ENCODE measurements at places on chromosomes 3 and 15.

DNA sequence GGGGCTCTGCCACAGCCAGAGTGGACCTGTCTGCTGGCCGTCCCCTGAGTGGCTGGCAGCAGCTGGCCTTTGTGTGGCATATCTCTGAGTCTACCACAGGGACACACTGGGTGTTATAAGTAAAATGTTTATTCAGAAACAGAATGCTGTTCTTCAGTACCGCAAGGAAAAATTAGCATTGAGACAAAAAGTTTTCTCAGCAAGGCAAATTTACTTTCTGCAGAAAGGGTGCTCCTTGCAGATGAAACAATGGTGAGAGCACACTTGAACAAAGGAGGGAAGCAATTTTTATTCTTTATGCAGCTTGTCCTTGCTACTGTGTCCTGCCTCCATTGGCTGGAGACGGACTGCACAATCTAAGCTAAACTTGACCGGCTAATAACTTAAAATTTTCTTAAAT is 4.0 kb downstream of the TMEM89 start:
- H3K4me1 ChIP-seq = no peaks in the 10 kb centered on the region
- H3K4me3 ChIP-seq = no peak overlapping the region
- H3K27ac ChIP-seq = no peak overlapping the region
- H3K36me3 ChIP-seq = no peaks in the 10 kb centered on the region

DNA sequence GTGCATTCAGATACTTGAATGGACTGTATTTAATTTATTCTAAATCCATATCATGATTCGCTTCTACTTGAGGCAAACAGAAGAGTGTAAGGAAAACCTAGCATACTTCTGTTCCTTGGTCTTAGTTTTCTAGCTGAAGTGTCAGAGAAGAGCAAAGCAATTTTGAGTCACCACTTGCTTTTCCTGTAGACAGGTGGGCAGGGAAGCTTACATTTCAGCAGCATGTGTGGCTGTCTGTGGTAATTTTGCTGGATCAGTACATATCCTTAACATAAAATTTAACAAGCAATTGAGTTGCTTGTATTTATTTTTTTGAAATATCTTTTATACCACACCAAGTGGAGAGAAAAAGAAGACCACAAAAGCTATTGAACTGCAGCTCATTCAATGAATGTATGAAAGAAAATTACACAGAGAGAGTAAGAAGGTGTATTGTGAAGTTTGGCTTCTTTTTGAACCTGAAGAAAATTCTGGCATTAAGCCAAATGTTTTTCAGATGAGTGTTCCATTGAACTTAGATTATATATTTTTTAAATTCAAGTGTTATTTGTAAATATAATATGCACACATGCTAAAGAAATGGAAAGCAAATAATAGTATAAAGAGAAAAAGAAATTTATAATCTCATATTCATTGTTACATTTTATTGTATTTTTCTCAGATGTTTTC is 747.6 kb downstream of the NAALADL2 start:
- no peaks in the 10 kb centered on the region for H3K36me3 ChIP-seq
- H3K27me3 ChIP-seq = no peaks in the 10 kb centered on the region
- no peak overlapping the region for H3K27ac ChIP-seq
- H3K4me1 ChIP-seq = no peaks in the 10 kb centered on the region

GRCh38 chr3:106349191-106349881 is 480.5 kb upstream of the CBLB start:
- H3K4me3 ChIP-seq = no peak overlapping the region

- no peaks in the 10 kb centered on the region for H3K36me3 ChIP-seq
- no peak overlapping the region for H3K4me3 ChIP-seq
- DNase-seq = peak; percentile 18
- H3K4me1 ChIP-seq = no peaks in the 10 kb centered on the region
These were observed 94.0 kb downstream of the CORO2B start for GRCh38 chr15:68672781-68673205.

DNA sequence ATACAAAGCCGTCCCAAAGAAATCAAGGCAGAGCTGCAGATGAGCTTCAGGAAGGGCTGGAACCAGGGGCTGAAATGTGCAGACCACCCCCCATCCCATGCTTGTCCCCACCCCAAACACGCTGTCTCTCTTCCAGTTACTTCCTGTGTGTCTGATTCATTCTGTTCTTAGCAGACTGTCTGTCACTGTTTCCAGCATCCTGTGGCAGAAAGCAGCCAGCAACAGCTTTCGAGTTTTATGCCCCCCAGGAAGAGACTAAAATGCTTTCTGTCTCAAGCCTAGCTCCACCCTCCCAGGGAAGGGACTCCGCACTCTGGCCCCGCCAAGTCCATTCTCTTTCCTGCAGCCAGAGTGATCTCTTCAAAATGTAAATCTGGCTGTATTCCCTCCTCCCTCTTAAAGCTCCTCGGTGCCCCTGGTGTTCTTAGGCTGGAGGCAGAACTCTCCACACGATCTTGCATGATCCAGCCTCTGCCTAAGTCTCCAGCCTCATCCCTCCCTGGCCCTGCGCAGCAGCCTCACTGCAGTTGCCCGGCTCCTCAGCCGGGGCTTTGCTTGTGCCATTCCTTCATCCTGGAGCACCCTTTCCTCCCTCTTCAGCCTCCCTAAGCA is 41.5 kb downstream of the HRH1 start:
- no peaks in the 10 kb centered on the region for H3K36me3 ChIP-seq
- H3K27me3 ChIP-seq = no peaks in the 10 kb centered on the region
- DNase-seq = no peak
- H3K4me3 ChIP-seq = no peak overlapping the region

Measured in kidney (tissue), 22 donors.